ENCODE measurements at places on chromosomes 2 and 18. TPM values are rescaled to one million over a fixed set of nuclear protein-coding genes. Genes with fewer than 3 reads are reported as not detected.
A peak's percentile ranks its signal among the peaks of the same experiment; 100 is the strongest.

- no peak overlapping the region for H3K4me3 ChIP-seq
- no peak overlapping the region for H3K27ac ChIP-seq
- H3K4me1 ChIP-seq, result no peaks in the 10 kb centered on the region
- DNase-seq, result no peak
- H3K36me3 ChIP-seq, result no peaks in the 10 kb centered on the region
Measured at GRCh38 chr2:166211079-166211478, 83.3 kb upstream of the SCN1A start.

DNA sequence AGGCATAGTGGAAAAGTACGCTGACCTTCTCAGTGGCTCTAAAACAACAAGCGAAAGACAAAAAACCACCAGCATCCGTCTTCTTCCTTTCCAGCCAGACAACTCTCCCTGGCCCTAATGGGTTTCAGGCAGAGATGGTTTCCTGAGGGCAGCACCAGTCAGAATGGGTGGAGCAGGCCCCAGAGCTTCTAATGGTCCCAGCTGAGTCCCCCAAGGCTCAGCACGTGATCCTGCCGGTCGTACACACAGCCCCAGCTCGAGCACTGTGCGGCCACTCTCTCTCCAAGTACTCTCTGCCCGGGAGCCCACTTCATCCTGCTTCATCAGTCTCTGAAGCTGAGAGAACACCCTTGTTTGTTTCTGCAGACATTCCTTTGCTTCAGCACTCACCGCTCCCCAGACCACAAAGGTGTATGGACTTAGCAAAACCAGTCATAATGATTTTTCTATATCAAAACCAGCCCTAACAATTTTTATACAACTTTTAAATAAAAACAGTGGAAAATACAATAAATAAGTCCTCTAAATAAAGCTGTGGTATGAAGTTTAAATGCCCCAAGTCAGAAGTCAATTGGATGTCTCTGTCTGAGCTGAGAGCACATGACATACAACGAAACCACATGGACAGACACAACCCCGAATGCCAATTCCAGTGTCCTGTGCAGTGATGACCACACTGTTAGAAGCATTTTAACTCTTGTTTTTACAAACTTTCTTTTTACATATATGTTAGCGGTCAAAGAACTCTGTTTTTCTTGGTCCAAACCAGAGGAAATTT is 63.9 kb downstream of the PARD6G start:
- DNase-seq, result no peak
- no peak overlapping the region for H3K27ac ChIP-seq

DNA sequence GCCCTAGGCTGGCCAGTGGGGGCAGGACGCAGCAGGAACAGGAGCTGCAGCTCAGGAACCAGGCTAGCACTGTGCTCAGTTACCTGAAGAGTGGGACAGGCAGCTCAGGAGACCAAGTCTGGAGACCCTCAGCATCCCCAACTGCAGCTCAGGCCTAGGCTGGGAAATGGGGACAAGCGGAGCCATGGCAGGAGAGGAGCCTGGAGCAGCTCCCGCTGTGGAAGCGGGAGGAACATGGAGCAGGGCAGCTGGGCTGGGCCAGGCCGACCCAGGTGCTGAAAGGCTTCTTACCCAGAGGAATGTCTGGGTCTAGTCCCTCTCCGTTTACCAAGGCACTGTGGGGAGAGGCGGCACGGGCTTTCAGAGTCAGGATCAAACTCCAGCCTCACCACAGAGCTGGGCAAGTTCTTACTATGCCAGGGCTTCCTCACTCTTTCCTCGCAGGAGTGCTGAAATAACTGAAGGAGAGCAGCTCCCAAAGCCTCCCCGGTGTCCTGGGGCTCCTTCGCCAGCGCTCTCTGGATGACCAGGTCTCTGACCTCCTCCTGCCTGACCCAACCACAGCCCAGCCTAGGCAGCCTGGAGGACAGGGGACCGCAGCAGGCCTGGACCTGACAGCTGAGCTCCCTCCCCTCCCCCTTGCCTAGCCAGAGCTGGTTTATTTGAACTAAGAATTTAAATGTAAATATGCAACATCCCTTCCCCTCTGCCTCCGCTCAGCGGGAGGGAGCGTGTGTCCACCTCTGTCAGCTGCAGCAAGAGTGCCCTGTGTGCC is 247.8 kb upstream of the SIX2 start:
- peaks cover 4% of the 10 kb centered on the region for H3K27me3 ChIP-seq
- no peak for DNase-seq
- H3K36me3 ChIP-seq, result no peaks in the 10 kb centered on the region
- H3K4me3 ChIP-seq, result no peak overlapping the region
- no peak overlapping the region for H3K27ac ChIP-seq

Gene RAPGEF4
- total RNA-seq, result not detected

DNA sequence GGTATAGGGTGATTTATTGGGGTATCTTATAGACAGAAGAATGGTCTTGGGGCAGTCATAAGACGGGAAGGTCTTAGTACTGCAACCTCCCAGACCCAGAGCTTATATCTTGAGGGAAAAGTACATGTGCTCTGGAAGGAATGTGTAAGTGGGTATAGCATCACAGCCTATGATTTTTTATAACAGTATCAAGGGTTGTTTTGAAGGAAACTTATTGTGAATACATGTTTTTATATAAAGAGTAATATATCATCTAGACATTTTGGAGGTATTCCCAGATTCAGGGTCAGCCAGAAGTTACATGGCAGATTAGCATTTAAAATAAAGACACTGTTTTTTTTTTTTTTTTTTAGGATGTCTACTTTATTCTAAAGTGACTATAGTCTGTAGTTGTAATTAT is 47.6 kb upstream of the STON1 start:
- H3K4me3 ChIP-seq, result no peak overlapping the region
- no peak for DNase-seq
- no peaks in the 10 kb centered on the region for H3K27me3 ChIP-seq
- H3K27ac ChIP-seq, result no peak overlapping the region
- no peaks in the 10 kb centered on the region for H3K4me1 ChIP-seq

GRCh38 chr18:72866901-72867745 is 664 bp downstream of the NETO1 start:
- H3K36me3 ChIP-seq, result no peaks in the 10 kb centered on the region
- DNase-seq, result peak; percentile 47
- H3K27me3 ChIP-seq, result no peaks in the 10 kb centered on the region
- no peak overlapping the region for H3K27ac ChIP-seq

Gene NFATC1
- total RNA-seq, result 120 TPM

Gene INHBB
- not detected for total RNA-seq

GRCh38 chr2:12087671-12088380 is 341.4 kb downstream of the LPIN1 start:
- H3K4me1 ChIP-seq, result peaks cover 10% of the 10 kb centered on the region
- no peaks in the 10 kb centered on the region for H3K36me3 ChIP-seq
- H3K27ac ChIP-seq, result no peak overlapping the region
- no peak overlapping the region for H3K4me3 ChIP-seq
- no peaks in the 10 kb centered on the region for H3K27me3 ChIP-seq

- H3K27ac ChIP-seq, result no peak overlapping the region
- no peaks in the 10 kb centered on the region for H3K27me3 ChIP-seq
- H3K4me1 ChIP-seq, result no peaks in the 10 kb centered on the region
- no peak for DNase-seq
- no peaks in the 10 kb centered on the region for H3K36me3 ChIP-seq
- no peak overlapping the region for H3K4me3 ChIP-seq
Measured at GRCh38 chr2:239829326-239829725, 195.8 kb downstream of the NDUFA10 start.

Gene ALLC
- not detected for total RNA-seq

DNA sequence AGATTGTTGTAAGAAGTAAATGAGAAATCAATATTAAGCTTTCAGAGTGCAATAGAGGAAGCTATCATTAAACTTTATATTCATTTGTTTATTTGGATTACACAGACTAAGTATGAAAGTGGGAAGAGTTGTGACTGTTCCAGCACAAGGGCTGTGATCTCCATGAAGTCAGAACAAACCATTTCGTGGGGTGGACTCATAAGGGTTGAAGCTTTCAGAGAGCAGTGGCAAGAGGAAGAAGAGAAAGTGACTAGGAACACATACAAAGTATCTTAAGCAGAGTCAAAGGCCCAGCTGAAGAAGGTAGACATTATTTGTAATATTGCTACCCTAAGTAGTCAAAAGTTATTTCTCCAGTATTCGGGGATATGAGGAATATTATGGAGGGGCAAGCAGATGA is 117.0 kb downstream of the ARHGAP15 start:
- no peak overlapping the region for H3K4me3 ChIP-seq
- no peak for DNase-seq
- H3K4me1 ChIP-seq, result peaks cover 34% of the 10 kb centered on the region
- H3K27me3 ChIP-seq, result no peaks in the 10 kb centered on the region

Data from B cell (primary cell).